ENCODE measurements at places on chromosomes 12 and 14. TPM values are rescaled to one million over a fixed set of nuclear protein-coding genes. Genes with fewer than 3 reads are reported as not detected.

DNA sequence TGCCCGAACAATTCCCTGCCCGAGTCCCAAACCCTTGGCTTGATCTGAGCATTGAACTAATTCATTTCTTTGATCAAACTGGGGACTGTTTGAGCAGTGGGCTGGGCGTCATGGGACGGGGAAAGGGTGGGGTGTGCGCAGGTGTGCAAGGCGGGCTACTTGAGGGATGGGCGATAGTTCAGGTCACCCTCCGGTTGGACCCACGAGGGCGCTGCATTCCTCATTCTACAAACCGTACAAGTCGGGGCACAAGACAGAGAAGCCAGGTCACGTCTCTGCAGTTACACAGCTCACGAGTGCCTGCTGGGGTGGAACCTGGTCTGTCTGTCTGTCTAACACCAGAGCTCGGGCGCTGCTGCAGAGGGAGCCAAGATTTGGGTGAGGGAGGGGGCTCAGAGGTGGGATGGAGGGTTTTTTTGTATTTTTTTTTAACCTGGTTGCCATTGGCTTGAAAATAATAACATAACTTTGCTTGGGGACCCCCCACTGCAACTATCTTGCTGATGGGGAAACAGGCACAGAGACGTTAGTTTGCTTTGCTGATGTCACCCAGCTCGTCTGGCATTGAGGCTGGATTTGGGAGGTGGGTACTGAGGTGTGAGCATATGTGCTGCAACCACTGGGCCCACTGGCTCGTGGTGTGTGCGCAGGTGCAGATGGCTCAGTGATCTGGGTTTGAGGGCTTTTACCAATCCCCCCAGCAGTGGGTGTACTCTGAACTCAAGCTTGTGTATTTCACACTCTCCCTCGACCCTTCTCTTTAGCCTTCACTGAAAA is 7.6 kb upstream of the RTL1 start:
- no peak overlapping the region for H3K27ac ChIP-seq
- H3K36me3 ChIP-seq, result no peaks in the 10 kb centered on the region

DNA sequence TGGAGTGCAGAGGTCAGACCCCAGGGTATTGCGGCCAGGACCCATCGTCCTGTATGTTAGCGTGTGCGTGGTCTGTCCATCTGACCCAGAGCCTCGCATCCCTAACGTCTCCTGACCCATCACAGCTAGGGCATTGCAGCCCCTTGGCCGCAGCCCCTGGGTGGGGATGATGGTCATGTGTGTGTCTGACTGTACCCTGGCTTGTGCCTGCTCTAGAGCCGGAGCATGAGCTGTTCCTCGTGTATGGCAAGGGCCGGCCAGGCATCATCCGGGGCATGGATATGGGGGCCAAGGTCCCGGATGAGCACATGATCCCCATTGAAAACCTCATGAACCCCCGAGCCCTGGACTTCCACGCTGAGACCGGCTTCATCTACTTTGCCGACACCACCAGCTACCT is 10.8 kb upstream of the LRP1-AS start:
- peaks cover 5% of the 10 kb centered on the region for H3K4me1 ChIP-seq
- H3K27ac ChIP-seq, result no peak overlapping the region
- H3K4me3 ChIP-seq, result no peak overlapping the region
- no peaks in the 10 kb centered on the region for H3K36me3 ChIP-seq
- H3K27me3 ChIP-seq, result peaks cover 3% of the 10 kb centered on the region

DNA sequence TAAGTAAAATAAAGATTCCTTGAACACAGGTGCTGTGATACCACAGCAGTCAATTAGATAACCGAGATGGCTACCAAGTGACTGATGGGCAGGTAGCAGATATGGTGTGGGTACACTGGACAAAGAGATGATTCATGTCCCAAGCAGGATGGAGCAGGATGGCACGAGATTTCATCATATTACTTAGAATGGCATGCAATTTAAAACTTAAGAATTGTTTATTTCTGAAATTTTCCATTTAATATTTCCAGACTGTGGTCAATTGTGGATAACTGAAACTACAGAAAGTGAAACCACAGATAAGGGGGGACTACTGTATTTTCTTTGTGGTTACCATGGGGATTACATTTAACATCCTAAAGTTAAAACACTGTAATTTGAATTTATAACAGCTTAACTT is 7.5 kb upstream of the ZFP36L1 start:
- no peak overlapping the region for H3K4me3 ChIP-seq
- no peak overlapping the region for H3K27ac ChIP-seq
- H3K4me1 ChIP-seq, result peaks cover 31% of the 10 kb centered on the region
- no peaks in the 10 kb centered on the region for H3K27me3 ChIP-seq
- H3K36me3 ChIP-seq, result peaks cover 12% of the 10 kb centered on the region

- peak overlapping the region; percentile 14 for H3K27ac ChIP-seq
- H3K4me3 ChIP-seq, result no peak overlapping the region
- no peak for DNase-seq
- peaks cover 40% of the 10 kb centered on the region for H3K4me1 ChIP-seq
- H3K36me3 ChIP-seq, result peaks cover 2% of the 10 kb centered on the region
These were observed 3.7 kb upstream of the SELPLG start for GRCh38 chr12:108637222-108637971.

DNA sequence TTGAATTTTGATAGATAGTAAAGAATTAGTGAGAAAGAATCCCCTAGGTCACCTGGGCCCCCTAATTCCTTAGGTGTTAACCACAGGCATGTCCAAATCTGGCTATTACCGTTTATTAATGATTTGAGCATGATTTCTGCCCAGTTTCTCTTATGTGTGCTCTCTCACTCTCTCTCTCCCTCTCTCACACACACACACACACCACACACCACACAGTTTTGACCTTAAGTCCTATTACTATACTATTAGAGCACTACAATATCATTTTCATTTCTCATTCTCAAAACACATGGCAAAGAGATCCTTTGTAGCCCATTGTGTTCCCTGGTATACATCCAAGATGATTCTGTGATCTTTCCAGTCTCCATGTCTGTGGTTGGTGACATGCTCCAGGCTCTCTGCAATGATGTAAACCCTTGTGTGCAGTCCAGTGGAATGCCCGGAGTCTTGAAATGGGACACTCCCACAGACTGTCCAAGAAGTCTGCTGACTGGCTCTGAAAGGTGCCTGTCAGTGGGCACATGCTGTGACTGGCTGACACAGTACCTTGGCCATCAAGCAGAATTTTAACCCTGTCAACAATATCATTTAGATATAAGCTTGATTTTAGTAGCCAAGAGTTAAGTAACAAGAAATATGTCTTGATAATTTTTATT is 96.2 kb downstream of the FIGNL2 start:
- DNase-seq, result no peak
- no peak overlapping the region for H3K27ac ChIP-seq
- no peaks in the 10 kb centered on the region for H3K36me3 ChIP-seq
- no peak overlapping the region for H3K4me3 ChIP-seq
- H3K4me1 ChIP-seq, result no peaks in the 10 kb centered on the region

- no peak overlapping the region for H3K27ac ChIP-seq
- peaks cover 31% of the 10 kb centered on the region for H3K27me3 ChIP-seq
- no peaks in the 10 kb centered on the region for H3K36me3 ChIP-seq
- H3K4me3 ChIP-seq, result no peak overlapping the region
- H3K4me1 ChIP-seq, result no peaks in the 10 kb centered on the region
These were observed 572 bp downstream of the EFS start for GRCh38 chr14:23364164-23365035.

- peaks cover 91% of the 10 kb centered on the region for H3K4me1 ChIP-seq
- DNase-seq, result peak; percentile 59
- H3K36me3 ChIP-seq, result peaks cover 32% of the 10 kb centered on the region
- peak overlapping the region; percentile 85 for H3K27ac ChIP-seq
- H3K27me3 ChIP-seq, result no peaks in the 10 kb centered on the region
These were observed 45.6 kb upstream of the BCL2L14 start for GRCh38 chr12:12024911-12025682.

GRCh38 chr12:121578230-121579189 is 2.3 kb downstream of the KDM2B start:
- H3K27me3 ChIP-seq, result no peaks in the 10 kb centered on the region
- peaks cover 35% of the 10 kb centered on the region for H3K4me1 ChIP-seq
- no peak for DNase-seq

GRCh38 chr14:45492876-45493275 is 239.9 kb upstream of the MIS18BP1 start:
- H3K27ac ChIP-seq, result no peak overlapping the region
- H3K4me3 ChIP-seq, result no peak overlapping the region
- no peaks in the 10 kb centered on the region for H3K27me3 ChIP-seq

DEGS2 gene
- total RNA-seq, result 1.1 TPM

DNA sequence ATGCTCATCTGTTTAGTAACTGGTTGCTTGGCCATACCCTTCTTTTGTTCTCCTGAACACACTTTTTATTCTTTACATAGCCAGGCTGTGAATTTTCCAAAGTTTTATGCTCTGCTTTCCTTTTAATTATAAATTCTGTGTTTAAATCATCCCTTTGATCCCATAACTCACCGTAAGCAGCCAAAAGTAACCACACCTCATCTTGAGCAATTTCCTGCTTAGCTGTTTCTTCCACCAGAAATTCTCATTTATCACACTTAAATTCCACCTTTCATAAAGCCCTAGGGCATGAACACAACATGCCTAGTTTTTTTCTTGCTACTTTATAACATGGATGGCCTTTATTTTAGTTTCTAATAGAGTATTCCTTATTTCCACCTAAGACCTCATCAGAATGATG is 510.7 kb downstream of the C12orf50 start:
- no peak overlapping the region for H3K27ac ChIP-seq
- no peak for DNase-seq
- H3K36me3 ChIP-seq, result no peaks in the 10 kb centered on the region
- no peak overlapping the region for H3K4me3 ChIP-seq
- H3K27me3 ChIP-seq, result no peaks in the 10 kb centered on the region

All from activated T-helper 1 cell treated with anti-CD3 and anti-CD28 coated beads, Interleukin-12 subunit alpha, Interleukin-12 subunit beta, Interleukin-2, Interleukin-4 antibody, amounts not matched to agents 30 ng/mL and 10 ng/mL and 1 ng/mL, durations not matched to agents 14 hours and 24 hours and 36 hours (primary cell).